ENCODE measurements at places on chromosomes 5 and 9.

- no peak for DNase-seq
These were observed 42.5 kb upstream of the ALDH1A1 start for GRCh38 chr9:72995131-72996024.

- DNase-seq = no peak
These were observed 25.5 kb downstream of the NDUFA8 start for GRCh38 chr9:122133984-122134535.

DNA sequence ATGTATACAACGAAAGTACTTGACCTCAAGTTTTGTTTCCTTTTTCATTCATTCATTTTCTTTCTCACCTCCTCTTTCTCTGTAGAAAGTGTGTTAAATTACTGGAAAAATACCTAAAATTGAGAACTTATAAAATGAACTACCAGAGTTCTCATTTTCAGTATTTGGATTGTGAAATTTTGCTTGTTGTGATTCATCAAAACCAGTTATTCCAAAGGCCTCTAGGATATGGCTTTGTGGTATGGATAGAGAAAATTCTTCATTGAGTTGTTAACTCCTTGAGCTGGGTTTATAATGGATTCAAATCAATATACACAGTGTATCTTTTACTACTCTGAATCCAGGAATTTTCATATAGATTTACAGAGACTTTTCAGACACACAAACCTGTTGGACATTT lies 287.6 kb downstream of the KDM4C start:
- no peak for DNase-seq

- no peak for DNase-seq
These were observed 877 bp upstream of the SCGB3A1 start for GRCh38 chr5:180592176-180592575.

DNA sequence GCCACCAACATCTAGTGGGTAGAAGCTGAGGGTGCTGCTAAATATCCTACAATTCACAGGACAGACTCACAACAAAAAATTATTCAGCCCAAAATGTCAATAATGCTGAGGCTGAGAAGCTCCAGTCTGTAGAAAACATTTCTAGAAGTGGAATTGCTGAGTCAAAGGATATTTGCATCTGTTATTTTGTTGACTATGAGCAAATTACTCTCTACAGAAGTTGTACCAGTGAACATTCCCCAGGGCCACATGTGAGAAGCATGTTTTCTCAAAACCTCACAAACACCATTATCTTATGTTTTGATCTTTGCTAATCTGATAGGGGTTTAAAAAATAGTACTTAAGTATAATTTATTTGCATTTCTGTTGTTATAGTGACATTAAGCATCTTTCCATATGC lies 15.4 kb downstream of the ITK start:
- DNase-seq = no peak

DNA sequence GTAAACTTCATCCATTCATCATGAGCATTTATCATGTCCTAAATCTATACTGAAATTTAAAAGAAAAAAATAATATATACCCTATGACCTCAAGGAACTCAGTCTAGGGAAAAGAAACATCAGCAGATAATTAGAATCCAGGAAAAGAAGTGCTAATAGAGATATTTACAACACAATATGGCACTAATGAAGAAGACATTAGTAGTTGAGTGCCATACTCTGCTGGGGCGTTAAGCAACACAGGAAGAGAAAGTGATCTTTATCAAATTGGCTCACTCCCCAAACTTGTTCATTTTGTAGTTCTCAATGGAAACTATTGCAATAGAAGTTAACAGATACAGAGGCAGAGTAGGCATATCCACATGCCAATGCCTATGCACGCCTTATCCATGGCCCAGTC lies 27.5 kb downstream of the GABRA6 start:
- no peak for DNase-seq

GRCh38 chr5:154470947-154471870 lies 6.8 kb downstream of the HAND1 start:
- no peak for DNase-seq
